Gastroesophageal sphincter (tissue), 4 donors: ENCODE measurements at places on chromosomes 2 and 18. TPM values are rescaled to one million over a fixed set of nuclear protein-coding genes. Genes with fewer than 3 reads are reported as not detected.

Gene ITGB6
- total RNA-seq: not detected

Gene PCARE
- total RNA-seq: not detected

Gene SOS1
- 48.6 TPM for total RNA-seq

Gene ACVR1
- 31.9 TPM for total RNA-seq

Gene BOLA3
- 31.6 TPM for total RNA-seq

Gene KIF1A
- total RNA-seq: 0.62 TPM

Gene SCYGR4
- not detected for total RNA-seq

Gene CHRNA1
- not detected for total RNA-seq

Gene CRIM1
- total RNA-seq: 175 TPM

Gene L3MBTL4
- total RNA-seq: 2.8 TPM

Gene RAMP1
- 312 TPM for total RNA-seq

Gene GTF3C2
- total RNA-seq: 30.3 TPM

Gene STARD6
- not detected for total RNA-seq

DNA sequence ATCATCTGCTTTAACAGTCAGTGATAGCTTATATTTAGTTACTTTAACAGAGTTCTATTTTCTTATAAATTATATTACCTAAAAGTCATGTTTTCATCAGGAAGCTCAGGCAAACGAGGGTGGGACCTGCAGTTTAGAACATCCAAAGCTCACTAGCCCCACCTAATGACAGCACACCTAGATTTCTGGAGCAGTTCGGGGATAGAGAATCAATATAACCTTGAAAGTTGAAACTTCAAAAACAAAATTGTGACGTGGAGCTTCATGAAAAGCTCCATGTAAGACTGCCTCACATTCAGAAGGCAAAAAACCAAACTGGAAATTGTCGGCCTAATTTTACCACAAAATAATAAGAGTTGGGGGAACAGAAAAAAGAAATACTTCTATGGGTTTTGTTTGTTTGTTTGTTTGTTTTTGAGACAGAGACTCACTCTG lies 185.9 kb upstream of the CCDC150 start:
- ATAC-seq: no peak

DNA sequence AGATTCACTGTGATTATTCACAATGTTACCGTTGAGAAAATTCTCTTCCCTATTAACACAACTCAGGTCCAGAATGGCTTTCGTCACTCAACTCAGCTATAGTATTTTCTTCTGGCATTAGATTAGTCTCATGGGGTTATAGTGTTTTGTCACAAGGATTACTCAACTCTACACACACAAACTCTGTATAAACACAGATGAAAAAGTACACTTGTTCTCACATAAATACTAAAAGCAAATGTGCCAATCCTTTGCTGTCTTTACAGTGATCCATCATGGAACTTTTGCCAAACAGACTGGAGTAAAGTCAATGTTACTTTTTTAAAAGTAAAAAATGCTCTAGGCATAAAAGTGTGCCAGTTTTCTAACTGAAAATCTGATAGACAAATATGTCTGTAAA lies 267.6 kb downstream of the RBM43 start:
- ATAC-seq: peak; percentile 48

- ATAC-seq: no peak
These were observed 1.1 kb downstream of the ITGAV start for GRCh38 chr2:186590759-186591505.

DNA sequence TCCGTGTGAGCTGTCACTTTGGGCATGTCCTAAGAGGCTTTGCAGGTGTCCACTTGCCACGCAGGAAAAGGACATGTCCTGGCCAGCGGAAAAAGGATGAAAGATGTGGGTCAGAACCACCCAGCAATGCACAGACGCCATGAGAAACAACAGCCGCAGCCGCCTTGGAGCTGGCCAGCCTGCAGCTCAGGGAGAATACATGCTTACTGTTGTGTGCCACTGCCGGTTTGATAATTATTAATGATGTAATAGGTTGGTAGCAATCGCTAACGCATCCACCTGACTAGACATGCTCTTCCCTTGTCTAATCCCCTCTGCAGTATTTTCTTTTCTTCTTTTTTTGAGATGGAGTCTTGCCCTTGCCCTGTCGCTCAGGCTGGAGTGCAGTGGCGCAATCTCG lies 221.7 kb downstream of the HAUS1 start:
- no peak for ATAC-seq

- peak; percentile 70 for ATAC-seq
These were observed 17.5 kb upstream of the FAHD2A start for GRCh38 chr2:95384854-95385569.

- ATAC-seq: no peak
These were observed 215.8 kb downstream of the ALK start for GRCh38 chr2:29705616-29706015.

DNA sequence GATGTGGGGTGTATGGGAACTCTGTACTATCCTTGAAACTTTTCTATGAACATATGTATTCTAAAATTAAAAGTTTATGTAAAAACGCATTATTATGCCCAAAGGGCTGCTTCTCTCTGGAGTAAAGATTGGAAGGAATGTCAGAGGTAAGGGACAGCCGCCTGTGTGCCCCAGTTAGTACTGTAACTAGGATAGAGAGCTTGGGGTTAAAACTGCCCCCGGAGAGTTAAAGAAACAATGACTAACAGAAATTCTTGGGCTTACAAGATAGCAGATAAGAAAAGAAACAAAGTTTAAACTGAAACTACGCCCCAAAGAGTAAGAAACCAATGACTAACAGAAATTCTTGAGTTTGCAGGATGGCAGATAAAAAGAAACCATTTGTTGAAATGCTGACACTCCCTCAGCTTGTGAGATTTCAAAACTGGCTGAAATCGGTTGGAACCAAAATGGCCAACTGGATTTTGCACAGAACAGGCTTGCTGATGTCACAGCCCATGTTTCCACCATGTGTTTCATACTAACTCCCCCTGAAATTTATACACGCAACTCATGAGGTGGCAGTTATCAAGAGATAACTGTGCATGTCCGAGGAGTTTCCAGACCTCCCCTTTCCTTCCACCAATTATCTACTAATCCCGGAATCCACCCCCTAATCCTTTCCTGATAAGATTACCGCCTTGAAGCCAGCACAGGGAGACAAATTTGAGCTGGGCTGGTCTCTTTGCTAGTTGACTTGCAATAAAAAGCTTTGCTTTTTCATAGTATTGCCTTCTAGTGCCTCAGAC lies 8.7 kb upstream of the TXNDC2 start:
- ATAC-seq: peak; percentile 93

GRCh38 chr2:189213250-189213649 lies 33.7 kb upstream of the COL5A2 start:
- no peak for ATAC-seq

GRCh38 chr2:45450634-45451033 lies 160.4 kb downstream of the SRBD1 start:
- no peak for ATAC-seq

GRCh38 chr2:9629222-9630116 lies 1.3 kb downstream of the YWHAQ start:
- no peak for ATAC-seq

DNA sequence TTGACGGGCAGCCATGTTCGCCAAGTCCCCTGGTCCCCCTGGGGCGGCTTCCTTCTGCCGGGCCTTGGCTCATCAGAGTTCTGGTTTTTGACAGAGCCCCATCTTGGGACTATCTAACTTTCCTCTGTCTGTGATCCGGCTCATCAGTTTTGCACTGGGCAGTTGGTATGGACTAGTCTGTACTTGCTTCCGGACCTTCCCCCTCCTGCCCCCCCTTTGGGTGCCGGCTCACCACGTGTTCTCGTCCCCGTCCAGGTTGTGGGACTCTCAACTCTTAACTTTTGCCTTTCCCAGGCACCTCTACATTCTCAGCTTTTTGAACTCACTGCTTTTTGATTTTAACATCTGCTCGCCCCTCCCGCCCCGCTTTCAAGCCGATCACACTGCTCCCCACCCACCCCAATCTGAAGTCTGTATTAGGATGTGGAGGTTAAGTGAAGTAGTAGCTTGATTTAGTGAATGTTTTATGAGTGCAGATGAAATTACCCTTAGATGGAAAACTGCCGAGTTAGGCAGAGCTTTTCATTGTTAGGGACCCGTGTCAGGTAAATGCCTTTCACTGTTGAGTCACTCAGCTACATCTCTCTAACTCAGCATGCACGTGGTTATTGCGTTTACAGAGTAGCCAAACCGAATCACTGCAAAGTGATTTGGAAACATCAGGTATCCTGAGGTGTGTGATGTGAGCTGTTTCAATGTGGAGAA lies 874 bp downstream of the WDR43 start:
- no peak for ATAC-seq

DNA sequence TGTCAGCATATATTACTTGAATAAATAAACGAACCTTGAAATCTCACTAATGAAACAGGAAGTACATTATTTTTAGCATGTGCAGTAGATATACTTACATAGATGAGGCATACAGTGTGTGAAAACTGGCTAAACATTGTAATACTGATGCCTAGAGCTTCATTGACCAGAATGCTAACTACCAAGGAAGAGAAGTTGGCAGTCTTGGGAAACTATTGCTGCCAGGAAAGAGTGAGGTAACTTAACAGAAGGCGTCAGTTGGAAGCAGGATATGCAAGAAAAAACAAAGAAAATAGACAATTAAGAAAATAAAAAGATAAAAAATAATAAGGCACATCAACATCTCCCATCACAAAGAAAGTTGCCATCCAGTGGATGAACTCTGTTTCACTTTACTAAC lies 963.0 kb downstream of the TDRD15 start:
- no peak for ATAC-seq

DNA sequence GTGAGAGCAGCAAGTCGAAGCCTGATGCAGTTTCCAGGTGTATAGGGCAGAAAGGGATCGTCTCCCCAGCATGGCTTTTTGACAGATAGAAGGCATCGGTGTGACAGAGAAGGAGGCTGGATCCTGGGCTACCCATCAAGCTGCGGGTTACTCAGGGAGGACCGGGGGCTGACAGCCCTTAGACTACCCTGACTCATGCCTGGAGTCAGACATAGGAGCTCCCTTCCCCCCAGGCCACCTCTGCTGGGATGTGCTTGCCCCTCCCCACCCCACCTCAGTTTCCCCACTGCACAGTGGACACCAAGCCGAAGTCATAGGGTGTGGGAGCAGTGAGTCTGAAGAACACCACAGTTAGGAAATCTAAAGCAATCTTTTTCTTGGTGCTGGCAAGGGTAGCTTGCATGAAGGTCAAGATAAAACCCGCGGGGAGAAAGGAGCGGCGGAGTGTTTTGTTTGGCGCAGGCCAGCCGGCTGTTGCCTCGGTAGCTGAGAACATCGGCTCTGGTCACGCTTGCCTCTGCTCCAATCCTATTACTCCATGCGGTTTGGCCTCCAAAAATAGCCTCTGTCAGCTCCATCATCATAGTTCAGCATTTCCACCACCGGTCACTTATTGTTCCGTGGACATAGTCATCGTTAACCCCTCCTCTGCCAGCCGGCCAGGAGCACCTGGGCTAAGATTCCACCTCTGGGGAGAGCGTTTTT lies 169.2 kb upstream of the GLI2 start:
- ATAC-seq: peak; percentile 84

GRCh38 chr2:171469176-171469575 lies 35.1 kb downstream of the DCAF17 start:
- no peak for ATAC-seq

DNA sequence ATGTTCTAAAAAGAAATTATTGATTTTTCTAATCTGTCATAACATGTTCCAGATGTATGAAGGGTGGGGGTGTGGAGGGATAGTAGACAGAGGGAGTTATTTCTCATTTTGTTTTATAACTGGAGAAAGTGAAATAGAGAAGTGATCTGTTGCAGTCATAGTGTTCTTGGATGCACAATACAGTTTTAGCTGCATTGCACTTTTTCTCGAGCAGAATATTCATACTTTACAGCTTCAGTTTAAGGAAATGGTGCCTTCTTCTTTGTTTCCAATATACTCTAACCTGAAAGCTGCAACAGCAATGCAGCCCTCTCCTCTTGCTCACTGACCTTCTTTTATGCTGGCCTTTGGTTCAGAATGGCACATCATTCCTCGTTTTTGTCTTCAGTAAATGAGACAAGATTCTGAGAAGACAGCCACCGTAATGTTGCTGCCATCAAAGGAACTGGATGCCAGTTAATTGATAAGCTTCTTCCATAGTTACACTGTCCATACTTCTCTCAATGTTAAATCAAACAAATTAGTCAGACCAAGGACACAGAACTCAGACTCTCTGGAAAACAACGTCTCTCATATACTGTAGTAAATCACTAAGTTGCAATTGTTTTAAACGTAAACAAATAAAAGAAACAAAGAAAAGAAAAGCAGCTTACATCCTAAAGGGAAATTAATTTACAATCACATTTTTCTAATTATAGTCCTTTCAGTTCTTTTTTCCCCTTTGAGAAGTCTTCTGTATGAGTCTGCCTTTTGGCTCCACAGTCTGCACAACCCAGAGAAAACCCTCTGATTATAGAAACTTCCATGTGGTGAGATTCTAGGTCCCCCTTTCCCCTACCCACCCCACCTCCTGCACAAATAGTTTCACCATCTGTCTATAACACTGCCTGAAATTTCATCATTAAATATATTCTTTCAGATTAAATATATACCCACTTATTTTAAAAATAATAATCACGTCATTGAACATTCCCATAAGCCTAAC lies 97.4 kb upstream of the UGP2 start:
- ATAC-seq: no peak

DNA sequence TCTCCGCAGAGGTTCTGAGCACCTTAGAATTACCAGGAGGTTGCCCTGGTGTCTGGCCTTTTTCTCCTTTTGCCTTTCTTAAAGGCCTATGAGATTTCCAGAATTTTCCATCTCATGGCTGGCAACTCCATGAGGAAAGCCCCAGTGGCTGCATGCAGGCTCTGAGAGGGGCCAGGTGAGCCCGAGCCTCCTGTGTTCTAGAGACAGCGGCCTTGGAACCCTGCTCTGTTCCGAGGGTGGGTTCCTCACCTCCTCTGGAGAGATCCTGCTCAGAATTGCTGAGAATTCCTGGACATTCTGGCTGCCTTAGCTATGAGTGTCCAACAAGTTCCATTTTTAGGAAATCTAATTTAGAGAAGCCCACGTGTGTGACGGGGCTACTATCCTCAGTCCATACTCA lies 35.7 kb upstream of the HPCAL1 start:
- no peak for ATAC-seq

DNA sequence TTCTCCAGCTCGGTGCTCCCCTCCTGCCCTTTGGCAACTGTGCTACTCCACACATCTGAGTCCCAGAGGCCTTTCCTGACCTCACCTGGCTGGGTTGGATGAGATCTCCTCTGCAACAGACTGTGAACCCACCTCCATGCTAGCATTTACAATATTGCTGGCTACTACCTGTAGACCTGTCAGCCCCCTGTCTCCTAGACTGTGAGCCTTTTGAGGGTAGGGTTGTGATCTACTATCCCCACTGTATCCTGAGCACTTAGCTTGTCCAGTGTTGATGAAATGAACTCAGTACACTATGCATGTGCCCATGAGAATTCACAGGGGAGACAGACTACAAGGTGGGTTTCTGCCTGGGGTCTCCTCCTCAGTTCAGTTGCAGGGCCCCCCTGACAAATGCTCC lies 70.1 kb downstream of the C1QL2 start:
- ATAC-seq: no peak
